ENCODE measurements at places on chromosomes 13 and 19.

DNA sequence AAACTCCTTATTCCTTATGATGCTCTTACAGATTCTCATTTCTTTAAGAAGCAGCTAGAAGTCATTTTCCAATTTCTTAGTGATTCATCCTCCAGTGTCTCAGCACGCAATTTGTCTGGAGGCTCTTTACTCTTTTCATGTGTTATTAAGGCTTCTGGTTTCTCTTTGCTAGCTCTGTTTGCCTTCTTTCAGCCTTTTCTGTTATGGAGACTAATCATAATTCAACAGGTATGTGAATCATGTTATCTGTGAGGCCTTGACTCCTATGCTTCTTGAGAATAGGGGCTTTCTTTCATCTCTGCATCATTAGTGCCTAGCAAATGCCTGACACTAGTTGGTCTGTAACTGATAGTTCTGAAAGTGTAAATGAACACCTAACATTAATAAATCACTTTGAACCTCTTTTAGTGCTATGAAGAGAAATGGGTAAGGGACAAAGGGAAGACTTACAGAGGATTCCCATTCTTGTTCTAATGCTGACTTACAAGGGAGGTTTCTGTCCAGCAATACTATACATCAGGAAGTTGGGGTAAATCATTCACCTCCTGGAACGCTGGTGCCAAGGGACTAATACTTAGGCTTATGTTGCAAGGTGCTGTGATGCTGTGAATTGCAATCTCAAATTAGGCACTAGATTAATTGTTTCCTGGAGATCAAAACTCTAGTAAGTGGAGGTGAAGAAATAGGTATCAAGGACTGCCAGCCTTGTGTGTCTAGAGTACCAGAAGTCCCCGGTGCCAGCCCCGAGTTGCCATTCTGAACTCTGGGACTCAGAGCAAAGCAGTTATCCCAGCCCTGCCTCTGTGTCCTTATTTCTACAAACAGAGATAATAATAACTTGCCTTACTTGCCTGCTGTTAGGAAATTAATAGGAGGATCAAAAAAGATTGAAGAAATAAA is 265.6 kb downstream of the DCLK1 start:
- no peak for DNase-seq

GRCh38 chr13:21675095-21675991 is 4.5 kb downstream of the FGF9 start:
- DNase-seq: peak; percentile 45

- DNase-seq: no peak
Observed at GRCh38 chr13:42893214-42893671, 98.8 kb downstream of the EPSTI1 start.

- no peak for DNase-seq
Observed at GRCh38 chr13:110306340-110306959, 507 bp downstream of the COL4A1 start.

DNA sequence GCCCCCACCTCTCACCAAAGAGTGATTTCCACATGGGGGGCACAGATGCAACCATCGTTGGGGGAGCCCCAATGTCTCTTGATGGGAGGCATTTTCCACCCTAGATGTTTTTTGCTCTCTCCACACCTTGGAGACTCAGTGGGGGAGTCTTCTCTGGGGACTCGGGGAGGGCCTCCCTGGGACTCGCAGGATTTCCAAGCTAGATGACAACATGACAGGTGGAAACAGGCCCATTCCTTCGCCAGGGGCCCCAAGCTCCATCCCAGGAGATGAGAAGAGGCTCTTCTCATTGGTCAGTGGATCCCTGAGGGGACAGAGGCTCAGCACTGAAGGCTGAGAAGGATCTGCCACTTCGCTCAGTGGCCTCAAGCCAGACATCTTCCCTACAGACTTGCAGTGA is 12.7 kb upstream of the KIR2DL4 start:
- no peak for DNase-seq

GRCh38 chr13:106117035-106117434 is 418.4 kb downstream of the EFNB2 start:
- no peak for DNase-seq

GRCh38 chr19:35903550-35904179 is 1.3 kb downstream of the HCST start:
- DNase-seq: peak; percentile 94

DNA sequence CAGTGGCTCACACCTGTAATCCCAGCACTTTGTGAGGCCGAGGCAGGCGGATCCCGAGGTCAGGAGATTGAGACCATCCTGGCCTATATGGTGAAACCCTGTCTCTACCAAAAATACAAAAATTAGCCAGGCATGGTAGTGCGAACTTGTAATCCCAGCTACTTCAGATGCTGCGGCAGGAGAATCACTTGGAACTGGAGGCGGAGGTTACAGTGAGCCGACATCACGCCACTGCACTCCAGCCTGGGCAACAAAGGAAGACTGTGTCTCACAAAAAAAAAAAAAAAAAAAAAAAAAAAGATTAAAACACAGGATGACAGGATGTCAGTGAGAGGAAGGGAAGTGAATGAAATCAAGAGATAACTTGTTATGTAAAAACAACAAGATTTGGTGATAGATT is 1158.5 kb downstream of the PCDH9 start:
- no peak for DNase-seq

DNA sequence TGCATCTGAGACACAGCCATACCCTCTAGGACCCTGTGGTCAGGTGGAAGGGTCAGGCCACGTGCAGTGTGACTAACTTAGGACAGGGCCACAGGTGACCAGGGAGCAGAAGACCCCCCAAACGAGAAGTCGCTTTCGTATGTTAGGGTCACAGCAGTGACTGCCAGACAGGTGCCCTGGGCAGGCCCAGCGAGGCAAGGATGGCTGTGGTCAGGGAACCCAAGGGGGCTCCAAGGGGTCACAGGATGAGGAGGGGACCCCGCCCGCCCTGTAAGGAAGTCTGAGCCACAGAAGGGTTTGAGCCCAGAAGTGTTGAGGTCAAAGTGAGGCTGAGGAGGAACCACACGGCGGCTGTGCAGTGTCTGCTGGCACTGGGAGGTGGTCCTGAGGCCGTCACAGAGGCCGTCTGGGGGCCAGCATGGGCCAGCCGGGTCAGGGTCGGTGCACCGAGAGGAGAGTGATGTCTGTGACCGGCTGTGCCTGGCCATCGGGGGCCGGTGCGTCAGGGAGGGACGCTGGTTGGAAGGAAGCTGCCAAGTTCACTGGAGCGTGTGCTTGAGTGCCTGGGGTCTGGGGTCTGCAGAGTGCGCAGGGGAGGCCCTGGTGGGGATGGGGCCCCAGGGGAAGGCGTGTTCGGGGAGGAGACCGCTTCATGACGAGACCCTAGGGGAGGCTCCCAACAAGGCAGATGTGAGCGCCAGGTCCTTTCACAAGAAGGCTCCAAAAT is 24.8 kb upstream of the TMEM255B start:
- DNase-seq: no peak

GRCh38 chr13:26497968-26498511 is 59.4 kb upstream of the WASF3 start:
- DNase-seq: no peak

- DNase-seq: no peak
Observed at GRCh38 chr13:33471204-33471603, 185.6 kb upstream of the STARD13 start.

GRCh38 chr19:10416380-10417257 is 3.7 kb upstream of the PDE4A start:
- peak; percentile 95 for DNase-seq

GRCh38 chr19:50475736-50476223 is 527 bp upstream of the EMC10 start:
- no peak for DNase-seq

DNA sequence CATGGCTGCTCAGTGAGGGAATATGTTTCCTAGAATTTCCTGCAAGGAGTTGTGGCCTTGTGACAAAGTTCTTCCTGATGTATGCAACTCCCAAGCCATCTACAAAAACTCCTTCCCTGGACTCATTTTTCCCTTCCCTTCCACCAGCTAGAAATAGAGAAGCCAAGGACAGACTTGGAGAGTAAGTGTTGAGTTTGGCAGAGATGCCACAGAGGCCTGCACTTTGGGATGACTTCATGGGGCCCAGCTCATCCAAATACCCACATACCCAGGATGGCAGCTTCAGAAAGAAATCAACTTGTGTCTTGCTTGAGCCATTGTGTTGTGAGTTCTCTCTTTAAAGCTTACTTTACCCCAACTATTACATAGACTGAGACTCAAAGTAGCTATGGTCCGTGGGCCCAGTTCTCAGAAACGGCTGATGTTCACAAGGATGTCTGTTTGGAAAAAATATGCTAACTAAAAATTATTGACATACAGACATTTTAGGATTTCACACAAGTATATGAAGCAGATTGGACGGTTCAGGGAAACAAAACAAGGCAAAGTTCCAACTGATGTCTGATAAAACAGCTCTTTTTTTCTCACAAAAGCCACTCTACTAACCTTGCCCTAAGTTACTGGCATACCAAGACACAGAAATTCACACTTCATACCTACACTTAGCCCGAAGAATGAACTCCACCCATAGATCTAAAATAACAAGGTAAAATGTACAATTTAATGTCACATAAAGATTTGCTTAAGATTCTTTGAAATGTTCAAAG is 107.9 kb downstream of the NALCN start:
- no peak for DNase-seq

GRCh38 chr13:93797463-93797862 is 570.9 kb downstream of the GPC6 start:
- no peak for DNase-seq

DNA sequence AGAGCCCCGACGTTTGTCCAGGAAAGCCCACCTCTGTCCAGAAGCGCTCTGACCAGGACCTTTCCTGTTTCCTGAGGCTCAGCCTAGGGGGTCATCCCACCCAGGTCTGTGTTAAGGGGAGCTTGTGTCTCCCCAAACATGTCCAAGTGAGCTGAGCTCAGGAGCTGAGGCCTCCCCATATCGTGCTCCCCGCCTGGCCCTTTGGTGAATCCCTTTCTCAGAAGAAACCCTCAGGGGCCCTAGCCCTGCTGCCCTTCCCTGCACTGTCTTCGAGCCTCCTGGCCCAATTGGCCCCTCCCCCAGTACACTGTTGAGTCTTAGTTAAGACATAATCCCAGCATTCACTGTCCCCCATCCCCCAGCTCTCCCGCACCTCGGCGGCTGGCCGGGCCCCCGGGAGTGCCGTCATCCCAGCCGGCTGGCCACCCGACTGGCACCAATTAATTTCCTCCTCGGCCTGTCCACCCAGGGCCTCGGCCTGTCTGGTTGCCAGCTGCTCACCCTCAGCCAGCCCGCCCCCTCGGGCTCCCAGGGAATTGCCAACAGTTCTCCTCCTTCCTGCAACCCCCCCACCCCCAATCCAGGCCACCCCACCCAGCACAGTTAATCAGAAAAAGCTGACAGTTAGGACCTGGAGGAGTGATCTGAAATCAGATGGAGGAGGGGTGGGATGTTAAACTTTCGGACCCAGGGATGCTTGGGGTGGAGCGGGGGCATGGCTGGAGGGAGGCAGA is 13.6 kb downstream of the IER2 start:
- peak; percentile 80 for DNase-seq

Measured in common myeloid progenitor, CD34-positive (primary cell).